Skin of body (tissue), 3 donors: ENCODE measurements at places on chromosomes 1 and 21.
A peak's percentile ranks its signal among the peaks of the same experiment; 100 is the strongest.

- peak; percentile 70 for DNase-seq
Observed at GRCh38 chr1:27487966-27488884, 1.7 kb downstream of the WASF2 start.

DNA sequence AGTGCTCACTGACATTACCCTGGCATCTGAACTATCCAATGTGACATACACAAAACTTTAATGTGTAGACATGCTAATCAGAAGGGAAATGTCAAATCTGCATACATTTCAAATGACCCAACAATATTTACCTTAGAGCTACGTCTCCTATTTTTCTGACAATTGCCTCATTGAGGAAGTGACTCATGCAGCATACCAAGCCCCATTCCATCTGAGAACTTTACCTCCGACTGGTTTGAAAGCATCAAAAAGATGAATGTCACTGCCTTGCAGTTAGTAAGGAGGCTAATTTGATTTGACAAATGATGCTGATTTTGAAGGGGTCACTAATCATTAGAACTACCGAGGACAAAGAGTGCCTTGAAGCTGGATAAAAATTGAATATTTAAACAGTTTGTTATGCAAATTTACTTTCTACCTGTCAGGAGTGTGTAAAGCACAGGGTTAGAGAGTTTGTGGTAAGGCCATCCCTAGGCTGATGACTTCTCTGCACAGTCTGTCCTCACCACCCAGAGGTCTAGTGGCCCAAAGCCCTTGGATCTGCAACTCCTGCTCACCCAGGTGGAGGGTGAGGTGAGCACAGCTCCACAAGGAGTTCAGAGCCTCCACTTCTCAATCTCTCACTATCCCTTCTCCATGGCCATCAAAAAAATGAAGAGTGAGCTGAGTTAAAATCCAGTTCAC lies 500.3 kb upstream of the C1orf87 start:
- DNase-seq, result no peak

DNA sequence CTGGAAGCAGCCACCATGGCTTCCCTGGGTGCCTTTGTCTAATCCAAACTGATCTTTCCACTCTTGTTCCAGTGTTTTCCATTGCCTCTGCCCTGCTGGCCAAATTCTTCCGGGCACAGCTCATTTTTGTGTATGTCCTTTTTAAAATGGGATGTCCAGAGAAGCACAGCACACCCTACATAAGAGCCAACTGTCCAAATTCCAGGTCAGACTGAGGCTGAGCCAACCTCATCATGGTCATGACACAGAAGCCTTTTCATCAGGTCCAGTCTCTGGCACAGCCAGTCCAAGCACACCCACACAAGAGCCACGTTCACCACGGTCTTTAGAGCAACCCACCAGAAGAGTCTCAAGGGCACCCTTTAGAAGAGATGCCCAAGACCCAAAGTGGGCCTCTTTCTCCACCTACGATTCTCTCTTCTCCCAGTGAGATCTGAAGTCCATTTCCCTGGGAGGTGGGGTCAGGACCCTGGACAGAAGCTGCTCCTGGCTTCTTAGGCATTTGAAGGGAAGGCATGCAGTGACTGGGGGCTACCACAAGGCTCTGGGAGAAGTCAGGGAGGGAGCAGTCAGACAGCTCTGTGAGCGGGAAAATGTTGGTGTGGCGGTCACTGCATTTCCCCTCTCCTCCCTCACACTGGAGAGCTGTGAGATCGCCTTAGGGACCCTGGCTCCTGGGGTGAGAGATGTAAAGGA lies 53.2 kb downstream of the SYT2 start:
- no peak for DNase-seq

- DNase-seq, result no peak
Observed at GRCh38 chr1:21961337-21961736, 15.5 kb upstream of the CELA3B start.

DNA sequence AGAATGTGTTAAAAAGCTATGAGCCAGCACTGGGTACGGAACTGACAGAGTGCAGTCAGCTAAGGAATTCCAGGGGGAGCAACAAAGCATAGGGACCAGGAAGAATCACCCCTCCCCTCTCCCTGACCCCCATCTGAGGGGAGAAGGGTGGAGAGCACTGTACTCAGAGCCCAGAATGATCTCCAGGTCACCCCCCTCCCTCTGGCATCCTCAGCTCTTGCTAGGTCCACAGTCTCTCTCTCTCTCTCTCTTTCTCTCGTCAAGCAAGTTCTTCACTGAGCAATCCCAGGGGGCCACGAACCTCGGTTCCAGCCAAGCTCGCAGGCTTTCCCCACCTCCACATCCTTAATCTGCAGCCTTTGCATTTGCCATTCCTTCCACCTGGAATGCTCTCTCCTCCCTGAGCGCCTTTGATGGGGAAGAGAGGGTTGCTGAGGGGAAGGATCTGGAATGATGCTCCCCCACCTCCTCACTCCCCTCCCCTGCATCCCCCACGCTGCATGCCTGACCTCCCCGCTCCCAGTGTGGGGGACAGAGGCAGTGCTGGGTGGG lies 6.7 kb upstream of the WASF2 start:
- DNase-seq, result peak; percentile 27

- no peak for DNase-seq
Observed at GRCh38 chr1:221522529-221522940, 219.4 kb downstream of the DUSP10 start.
